ENCODE measurements at places on chromosomes 2 and 18.

DNA sequence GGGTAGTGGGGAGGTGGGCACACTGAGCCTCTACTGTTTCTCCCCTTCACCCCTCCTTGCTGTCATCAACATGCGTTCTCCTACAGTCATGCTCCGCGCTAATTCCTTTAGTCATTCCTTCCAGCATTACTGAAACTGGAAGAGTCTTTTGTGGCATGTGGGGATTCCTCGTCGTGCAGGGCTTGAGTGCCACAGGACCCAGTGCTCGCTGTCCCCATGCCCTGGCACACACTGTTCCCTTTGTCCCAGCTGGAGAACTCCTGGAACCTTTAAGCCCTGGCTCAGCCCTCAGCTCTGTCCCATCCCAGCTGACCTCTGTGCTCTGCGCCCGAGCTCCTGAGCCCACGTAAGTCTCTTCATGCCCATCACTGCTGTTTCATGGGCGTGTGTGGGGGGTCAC is 42.1 kb downstream of the ODC1 start:
- DNase-seq, result no peak

DNA sequence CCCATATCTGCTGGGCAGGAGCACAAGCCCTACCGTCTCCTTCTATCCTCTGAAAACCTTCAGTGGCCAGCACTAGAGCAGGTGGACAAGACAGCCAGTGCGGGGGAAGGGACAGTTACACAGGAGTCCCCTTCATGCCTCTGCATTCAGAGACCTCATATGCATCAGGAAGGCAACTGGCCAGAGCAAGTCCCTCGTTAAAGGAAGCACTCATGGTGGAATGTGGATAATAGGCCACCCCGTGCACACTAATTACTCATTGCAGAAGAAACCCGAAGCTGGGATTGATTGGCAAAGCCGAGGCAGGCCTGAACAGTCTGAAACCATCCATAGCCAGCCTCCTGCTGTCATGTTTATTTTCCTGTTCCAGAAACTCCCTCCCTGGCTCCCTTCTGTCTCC is 11.2 kb downstream of the KIAA2012 start:
- DNase-seq, result peak; percentile 38

- DNase-seq, result no peak
Measured at GRCh38 chr2:133433455-133434451, 134.5 kb downstream of the NCKAP5 start.

- no peak for DNase-seq
Measured at GRCh38 chr2:109144721-109145120, 15.7 kb downstream of the SH3RF3 start.

DNA sequence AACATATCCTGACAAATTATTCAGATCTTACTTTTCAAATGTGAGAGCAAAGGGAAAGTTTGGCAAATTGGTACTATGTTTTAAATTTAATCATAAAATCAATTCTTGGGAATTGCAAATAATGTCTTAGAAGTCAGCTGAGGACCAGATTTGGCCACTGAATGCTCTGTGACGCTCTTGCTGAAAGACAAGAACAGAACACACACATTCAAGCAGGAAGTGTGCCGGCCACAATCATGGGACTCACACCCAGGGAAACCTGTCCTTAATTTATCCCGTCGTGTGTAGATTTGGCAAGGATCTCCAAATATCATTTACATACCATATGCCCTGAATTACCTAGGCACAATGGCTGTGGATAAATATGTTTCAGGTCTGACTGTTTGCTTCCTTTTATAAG is 253.1 kb downstream of the TCF4 start:
- peak; percentile 87 for DNase-seq

GRCh38 chr2:106187273-106187891 is 6.7 kb downstream of the UXS1 start:
- DNase-seq, result no peak

DNA sequence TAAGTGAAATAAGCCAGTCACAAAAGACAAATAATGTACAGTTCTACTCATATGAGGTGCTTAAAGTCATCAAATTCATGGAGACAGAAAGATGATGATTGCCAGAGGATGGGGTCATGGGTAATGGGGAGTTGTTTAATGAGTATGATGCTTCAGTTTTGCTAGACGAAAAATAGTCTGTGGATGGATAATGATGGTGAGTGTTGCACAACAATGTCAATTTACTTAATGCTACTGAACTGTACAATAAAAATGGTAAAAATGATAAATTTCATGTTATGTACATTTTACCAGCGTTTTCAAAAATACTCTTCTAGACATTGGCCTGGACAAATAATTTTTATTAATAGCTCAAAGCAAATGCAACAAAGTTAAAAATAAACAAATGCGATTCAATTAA is 118.5 kb upstream of the KYNU start:
- DNase-seq, result no peak

- DNase-seq, result no peak
Measured at GRCh38 chr2:119719261-119719627, 40.2 kb downstream of the TMEM177 start.

GRCh38 chr2:191582355-191582754 is 95.6 kb upstream of the NABP1 start:
- DNase-seq, result no peak

GRCh38 chr2:170247333-170247732 is 69.4 kb downstream of the MYO3B start:
- no peak for DNase-seq

- no peak for DNase-seq
Measured at GRCh38 chr2:134491022-134491421, 227.8 kb downstream of the TMEM163 start.

DNA sequence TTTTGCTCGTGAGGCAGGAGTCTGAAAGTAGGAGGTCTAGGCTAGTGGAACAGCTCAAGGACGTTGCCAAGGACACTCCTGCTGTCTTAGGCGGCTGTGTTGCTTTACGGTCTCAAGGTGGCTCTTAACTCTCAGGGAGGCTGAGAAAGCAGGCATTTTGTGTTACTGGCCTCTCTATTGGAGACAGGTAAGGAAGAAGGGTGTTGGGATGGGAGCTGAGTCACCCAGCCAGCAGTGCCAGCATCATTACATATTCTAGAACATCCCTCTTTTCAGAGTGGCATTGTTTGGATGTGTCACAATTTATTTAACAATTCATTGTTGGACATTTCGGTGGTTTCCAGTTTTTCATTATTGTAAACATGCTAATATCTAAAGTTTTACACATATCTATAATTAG is 30.8 kb upstream of the TMEM214 start:
- peak; percentile 36 for DNase-seq
